Breast epithelium (tissue), 4 donors: ENCODE measurements at places on chromosomes 2 and 18. TPM values are rescaled to one million over a fixed set of nuclear protein-coding genes. Genes with fewer than 3 reads are reported as not detected.

- H3K4me3 ChIP-seq = no peak overlapping the region
- H3K27ac ChIP-seq = no peak overlapping the region
- H3K4me1 ChIP-seq = no peaks in the 10 kb centered on the region
- no peaks in the 10 kb centered on the region for H3K36me3 ChIP-seq
Observed at GRCh38 chr2:212618636-212619035, 80.0 kb upstream of the ERBB4 start.

DNA sequence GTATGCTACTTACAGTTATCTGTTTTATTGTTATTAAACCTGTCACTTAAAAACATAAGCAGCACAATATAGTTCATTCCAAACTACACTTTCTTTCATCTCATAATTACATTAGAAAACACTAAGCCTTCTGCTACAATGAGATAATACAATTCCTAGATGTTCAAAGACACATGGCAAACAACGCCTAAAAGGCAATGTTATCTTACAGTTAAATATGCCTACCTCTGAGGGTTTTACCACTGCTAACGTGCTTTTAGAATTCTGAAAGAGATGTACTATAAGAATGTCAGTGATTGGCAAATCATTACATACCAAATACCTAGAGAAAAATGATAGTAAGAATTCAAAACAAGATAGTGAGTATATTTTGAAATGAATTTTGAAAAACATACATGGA is 46.8 kb upstream of the SPOPL start:
- no peak for DNase-seq
- no peaks in the 10 kb centered on the region for H3K4me1 ChIP-seq
- no peaks in the 10 kb centered on the region for H3K27me3 ChIP-seq
- H3K4me3 ChIP-seq = no peak overlapping the region

DNA sequence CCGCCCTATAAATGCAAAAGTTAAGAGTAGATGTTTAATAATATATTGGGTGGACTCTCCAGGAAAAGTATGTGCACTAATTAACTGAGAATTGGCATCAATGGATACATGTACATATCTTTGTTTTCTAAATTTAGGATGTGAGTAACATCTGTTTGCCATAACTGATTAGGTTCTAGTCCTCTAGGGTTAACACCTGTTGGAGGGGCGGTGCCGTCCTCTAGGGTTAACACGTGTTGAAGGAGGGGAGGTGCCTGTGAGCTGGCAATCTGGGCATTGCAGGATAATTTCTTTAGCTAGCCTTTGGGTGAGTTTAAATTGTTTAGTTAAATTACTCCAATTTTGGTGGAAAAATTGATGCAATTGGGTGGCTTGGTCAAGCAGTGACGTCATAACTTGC is 30.9 kb downstream of the HTR2B start:
- DNase-seq = no peak
- H3K27me3 ChIP-seq = no peaks in the 10 kb centered on the region
- no peaks in the 10 kb centered on the region for H3K4me1 ChIP-seq
- H3K27ac ChIP-seq = no peak overlapping the region

C2orf80 gene
- total RNA-seq = not detected

DNA sequence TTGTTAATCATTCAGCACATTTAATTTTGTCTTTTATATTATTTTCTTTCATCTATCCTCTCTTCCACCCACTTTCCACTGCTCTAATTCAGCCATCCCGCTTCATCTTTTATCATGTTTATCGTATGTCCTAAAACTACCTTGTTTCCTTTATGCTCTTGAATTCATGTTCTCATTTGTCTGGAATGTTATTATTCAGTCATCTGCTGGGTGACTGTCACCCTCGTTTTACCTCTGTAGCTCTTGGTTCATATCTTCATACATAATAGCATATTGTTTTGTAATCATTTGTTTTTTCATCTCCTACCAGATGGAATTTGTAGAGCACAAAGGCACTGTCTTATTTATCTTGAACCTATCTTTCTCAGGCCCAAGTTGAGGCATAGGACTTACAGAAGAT is 37.0 kb downstream of the SMCHD1 start:
- H3K4me1 ChIP-seq = no peaks in the 10 kb centered on the region
- no peaks in the 10 kb centered on the region for H3K27me3 ChIP-seq
- no peak overlapping the region for H3K27ac ChIP-seq
- no peaks in the 10 kb centered on the region for H3K36me3 ChIP-seq
- no peak overlapping the region for H3K4me3 ChIP-seq
- DNase-seq = no peak

NT5DC4 gene
- not detected for total RNA-seq

DNA sequence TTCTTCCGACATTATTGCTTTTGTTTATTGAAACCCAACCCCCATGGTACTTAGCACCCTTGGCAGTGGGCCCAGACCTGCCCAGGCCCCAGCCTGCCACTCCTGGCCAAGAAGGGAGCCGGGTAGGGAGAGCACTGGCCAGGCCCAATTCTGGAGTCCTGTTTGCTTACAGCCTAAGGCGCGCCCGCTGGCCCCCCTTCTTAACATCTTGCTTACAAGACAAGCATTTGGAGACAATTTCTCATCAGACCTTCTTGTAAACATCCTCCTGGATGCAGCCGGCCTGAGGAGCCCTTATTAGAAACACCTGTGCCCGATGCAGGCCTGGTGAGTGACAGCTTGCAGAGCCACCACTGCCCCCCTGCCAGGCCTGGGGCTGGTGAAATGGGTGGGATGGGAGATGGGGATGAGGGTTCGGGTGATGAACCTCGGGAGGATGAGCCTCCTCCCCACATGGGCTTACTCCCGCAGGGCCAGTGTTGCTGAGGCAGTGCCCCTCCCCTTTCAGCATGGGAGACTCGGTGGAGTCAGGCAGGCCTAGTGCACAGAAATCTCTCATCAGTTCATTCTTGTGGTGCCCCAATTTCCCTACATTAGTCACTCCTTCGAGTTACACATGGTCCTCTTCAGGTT is 217.5 kb downstream of the CYP26B1 start:
- no peaks in the 10 kb centered on the region for H3K4me1 ChIP-seq
- H3K36me3 ChIP-seq = no peaks in the 10 kb centered on the region
- H3K4me3 ChIP-seq = no peak overlapping the region
- H3K27me3 ChIP-seq = no peaks in the 10 kb centered on the region
- H3K27ac ChIP-seq = no peak overlapping the region

- no peak overlapping the region for H3K27ac ChIP-seq
- H3K27me3 ChIP-seq = no peaks in the 10 kb centered on the region
- DNase-seq = no peak
- H3K36me3 ChIP-seq = no peaks in the 10 kb centered on the region
Observed at GRCh38 chr2:142426064-142426463, 295.2 kb upstream of the LRP1B start.
